Left renal pelvis (tissue), 4 donors: ENCODE measurements at places on chromosomes 12 and 14. TPM values are rescaled to one million over a fixed set of nuclear protein-coding genes. Genes with fewer than 3 reads are reported as not detected.

DNA sequence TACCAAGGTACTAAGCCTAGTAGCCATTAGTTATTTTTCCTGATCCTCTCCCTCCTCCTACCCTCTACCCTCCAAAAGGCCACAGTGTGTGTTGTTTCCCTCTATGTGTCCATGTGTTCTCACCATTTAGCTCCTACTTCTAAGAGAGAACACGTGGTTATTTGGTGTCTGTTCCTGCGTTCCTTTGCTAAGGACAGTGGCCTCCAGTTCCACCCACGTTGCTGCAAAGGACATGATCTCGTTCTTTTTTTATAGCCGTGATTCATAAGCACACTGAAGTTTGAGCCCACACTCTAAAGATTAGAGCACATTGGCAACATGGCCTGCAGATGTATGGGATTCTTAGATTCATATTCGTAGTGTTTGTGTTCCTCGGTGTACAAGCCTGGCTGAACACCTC is 8.1 kb upstream of the STX2 start:
- DNase-seq: no peak

DNA sequence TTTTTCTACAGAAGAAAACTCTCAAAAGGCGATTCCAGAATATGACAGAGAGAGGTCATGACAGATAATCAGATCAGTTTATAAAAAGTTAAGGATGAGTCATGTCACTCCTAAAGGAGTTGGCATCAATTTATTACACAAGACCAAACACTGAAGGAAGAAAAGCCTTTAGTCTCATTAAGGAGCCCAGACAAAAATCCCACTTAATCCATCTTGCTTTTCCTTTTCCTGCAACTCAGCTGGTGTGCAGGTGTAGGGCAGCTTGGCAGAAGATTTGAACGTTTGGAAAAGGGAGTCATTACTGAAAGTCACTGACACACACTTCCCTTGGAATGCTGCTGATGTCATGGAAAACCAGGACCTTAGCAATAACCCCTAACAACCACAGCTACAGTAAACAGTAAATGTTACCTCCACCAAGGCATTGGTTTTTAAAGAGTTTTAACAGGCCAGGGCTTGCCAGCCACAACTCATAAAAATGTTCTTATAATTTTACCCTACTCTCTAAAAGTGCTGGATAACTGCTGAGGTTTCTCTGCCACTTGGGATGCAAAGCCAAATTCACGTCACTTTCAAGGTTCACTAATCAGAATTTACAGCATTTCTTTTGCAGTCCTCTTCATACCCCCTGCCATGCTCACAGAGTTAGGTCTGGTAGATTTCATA is 320.6 kb downstream of the RAD51B start:
- peak; percentile 80 for DNase-seq

- DNase-seq: no peak
Observed at GRCh38 chr14:28875934-28876571, 109.5 kb downstream of the FOXG1 start.

Gene ALX1
- polyA plus RNA-seq: 25.7 TPM

Gene ALKBH2
- 31.1 TPM for polyA plus RNA-seq

Gene SCAF11
- polyA plus RNA-seq: 122 TPM

- no peak for DNase-seq
Observed at GRCh38 chr12:41944216-41944615, 200.5 kb downstream of the GXYLT1 start.

DNA sequence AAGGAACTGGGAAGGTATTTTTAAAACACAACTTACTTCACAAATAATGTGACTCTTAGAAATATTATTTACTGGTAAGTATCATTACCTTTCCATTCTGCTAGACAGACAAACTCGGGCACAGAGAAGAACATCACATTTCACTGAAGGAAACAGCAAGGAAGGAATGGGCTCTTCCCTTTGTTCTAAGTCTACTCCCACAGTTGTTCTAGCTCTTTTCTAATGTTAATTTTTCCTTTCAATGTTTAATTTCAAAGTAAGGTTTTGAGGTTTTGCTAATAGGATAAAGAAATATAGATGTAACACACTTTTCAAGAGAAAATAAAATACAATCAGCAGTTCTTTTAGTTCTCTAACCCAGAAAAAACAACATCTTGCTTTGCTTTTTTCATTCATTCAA is 7.0 kb downstream of the NID2 start:
- DNase-seq: no peak

DNA sequence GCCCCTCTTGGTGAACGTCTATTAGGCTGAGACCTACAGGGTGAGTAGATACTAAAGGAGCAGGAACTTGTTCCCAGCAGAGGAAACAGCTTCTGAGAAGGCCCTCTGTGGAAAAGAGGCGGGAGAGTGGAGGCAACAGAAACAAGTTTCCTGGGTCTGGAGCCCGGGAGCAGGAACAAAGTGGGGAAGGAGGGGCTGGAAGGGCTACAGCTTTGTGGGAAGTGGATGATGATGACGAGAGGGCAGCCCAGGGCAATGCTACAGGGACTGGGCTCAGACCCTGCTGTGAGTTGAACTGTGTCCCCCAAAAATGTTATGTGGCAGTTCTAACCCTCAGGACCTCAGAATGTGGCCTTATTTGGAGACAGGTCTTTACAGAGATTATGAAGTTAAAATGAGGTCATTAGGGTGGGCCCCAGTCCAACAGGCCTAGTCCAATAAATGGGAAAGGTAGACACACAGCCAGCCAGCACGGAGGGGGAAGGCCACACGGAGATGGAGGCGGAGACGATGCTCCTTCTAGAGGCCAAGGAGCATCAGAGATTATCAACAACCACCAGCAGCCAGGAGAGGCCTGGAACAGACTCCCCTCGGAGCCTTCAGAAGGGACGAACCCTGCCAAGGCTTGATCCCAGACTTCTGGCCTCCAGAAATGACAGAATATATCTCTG is 14.3 kb downstream of the CAMKK2 start:
- DNase-seq: no peak
